ENCODE measurements at places on chromosomes 1 and 21.

DNA sequence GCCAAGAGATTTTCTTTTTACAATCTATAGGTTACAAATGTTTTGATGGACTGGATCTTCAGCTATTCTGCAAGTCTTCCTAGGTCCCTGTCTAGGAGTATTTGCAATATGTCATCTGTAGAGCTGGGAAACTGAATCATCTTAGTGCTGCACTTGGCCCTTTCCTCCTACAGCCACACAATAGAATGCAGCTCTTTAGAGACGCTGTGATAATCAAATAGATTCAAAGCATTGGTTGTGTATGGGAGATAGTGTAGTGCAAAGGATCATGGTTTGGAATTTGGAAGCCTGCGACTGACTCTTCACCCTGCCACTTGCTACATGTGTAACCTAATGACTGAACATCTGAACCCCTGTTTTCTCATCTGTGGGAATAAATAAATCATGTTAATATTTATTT, 93.7 kb downstream of the AK5 start:
- DNase-seq, result no peak

GRCh38 chr1:111585447-111586086, 34.0 kb upstream of the RAP1A start:
- no peak for DNase-seq

- no peak for DNase-seq
Observed at GRCh38 chr1:52653207-52653849, 20.4 kb downstream of the SHISAL2A start.

DNA sequence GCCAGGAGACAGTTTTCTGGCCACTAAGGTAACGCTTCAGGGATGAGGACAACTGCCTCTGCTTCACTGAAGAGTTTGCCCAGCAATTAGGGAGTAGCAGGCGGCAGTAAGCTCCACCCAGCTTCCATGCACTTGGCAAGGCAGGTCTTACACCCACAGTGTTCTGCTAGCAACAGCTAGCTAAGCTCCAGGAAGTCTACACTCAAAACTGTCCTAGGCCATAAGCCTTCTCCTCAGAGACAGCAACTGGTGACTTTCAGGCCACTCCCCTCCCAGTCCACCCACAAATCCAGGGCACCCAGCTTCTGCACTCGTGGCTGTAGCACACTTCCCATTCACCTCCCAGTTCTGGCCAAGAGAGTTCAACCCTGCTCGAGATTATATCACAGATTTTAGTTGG, 47.3 kb downstream of the KMO start:
- no peak for DNase-seq

GRCh38 chr1:152533327-152533938, 19.2 kb downstream of the CRCT1 start:
- peak; percentile 26 for DNase-seq

DNA sequence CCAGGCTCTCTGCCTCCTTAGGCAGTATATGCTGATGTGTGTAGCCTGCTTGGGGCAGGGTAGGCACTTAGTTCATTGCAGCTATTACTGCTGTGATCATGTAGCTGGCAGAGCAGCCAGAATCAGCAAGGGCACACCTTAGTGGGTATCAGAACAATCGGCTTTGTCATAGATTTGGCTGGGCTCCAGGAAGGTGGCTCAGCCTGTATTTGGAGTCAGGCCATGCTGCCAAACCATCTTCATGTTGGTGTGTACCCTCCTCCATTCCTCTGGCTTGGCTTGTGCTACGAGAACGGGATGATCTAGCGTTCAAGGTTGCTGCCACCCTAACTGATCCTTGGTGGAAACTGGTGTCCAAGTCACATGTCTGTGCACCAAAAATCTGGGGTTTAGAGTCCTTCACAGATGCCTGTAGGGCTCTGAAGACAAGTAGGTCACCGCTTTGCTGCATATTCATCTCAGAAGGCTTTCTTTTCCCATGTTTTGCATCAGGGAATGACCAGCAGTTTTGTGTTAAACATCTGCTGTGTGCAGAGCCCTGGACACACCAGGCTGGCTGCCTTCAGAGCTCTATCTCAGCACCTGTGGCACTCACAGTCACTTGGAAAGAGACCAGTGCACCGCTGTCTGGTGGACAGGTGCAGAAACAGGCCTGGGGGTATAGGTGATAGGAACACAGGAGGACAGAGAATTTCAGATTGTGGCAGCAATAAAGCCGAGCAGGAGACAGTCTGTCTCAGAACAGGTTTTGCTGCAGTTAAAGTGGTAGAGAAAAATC, 23.7 kb downstream of the VANGL1 start:
- DNase-seq, result no peak

DNA sequence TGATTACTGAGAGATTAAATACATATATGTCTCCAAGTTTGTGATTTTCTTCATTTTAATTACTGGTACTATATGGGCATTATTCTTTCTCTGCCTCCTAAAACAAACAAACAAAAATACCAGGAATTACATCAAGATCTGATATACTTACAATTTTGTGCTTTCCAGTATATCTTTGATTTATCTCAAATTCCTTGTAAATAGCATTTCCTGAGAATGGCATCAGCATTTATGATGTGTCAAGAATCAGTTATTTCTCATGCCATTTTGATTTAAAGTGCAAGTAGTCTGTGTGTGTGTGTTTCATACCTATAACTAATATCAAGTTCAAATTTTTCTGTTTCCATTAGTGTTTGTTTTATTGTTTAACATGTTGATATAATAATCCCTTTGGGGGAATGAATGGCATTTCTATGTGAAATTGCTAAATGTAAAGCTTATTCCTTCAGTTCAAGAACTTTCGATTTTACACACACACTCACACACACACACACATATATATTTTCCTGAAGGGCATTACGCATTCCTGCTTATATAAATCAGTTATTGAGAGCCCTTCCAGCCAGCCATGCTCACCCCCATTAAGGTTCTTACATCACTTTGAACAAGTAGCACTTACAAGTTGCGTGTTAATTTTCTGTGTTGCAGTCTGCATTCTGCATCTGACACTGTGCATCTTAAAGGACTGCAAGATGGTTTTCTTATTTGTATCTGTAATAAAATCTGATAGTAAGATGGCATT, 102.7 kb downstream of the NEK7 start:
- no peak for DNase-seq

DNA sequence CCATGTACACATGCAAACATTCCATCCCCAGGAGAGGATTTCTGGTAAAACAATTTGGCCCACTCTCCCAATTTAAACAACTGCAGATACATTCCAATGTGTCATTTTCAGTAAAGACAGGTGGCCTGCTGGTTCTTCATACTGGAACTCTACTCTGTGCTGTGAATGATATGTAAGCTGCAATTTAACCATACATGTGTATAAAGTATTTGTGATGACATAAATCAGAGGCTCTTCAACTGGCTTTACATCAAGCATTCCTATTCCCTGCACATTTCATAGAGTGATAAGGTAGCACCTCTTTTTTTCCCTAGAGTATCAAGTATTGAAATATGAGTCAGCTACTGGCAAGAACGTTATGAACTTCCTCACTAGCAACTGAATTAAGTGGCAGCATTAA, 649.5 kb upstream of the ADGRL2 start:
- DNase-seq, result no peak

- DNase-seq, result no peak
Observed at GRCh38 chr21:45972716-45973474, 8.7 kb upstream of the COL6A1 start.

GRCh38 chr21:37220433-37220980, 46.6 kb downstream of the VPS26C start:
- peak; percentile 22 for DNase-seq

DNA sequence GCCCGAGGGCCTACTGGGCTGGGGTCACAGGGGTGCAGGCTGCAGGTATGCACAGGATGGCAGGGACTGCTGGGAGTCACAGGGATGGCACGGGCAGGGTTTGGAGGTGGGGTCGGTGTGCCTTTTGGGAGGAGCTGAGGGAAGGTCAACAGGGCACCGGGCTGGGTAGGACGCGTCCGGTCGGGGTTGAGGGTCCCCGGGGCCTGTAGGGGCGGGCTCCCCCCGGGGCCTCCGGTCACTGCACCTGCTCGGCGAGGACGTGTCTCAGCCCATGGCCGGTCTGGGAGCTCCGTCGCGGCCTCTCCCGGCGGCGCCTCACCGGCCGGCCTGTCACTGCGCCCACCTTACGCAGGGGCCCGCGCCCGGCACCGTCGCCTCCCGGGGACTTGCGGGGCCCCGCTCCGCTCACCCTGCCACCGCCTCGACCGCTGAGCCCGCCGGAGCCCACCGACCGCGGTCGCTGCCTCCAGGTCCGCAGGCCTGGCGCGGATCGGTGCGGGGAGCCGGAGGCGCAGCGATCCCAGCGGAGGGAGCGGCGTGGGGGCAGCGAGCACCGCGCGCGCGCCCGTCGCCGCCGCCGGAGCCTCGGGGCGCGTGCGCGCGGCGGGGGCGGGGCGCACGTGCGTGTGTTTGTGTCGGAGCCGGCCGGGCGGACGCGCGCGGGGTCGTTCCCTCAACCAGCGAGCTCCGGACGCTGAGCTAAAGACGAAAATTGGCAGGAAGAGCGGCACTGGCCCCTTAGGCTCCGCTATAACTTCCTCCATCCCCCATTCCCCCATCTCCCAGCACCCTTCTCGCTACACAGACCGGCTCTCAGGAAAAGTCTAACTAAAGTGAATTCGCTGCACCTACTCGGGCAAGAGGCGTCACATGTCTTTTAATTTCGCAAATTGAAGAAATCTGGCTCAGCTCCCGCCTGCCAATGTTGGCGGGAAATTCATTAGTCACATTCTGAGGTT, at the start of gene AMIGO1:
Gene AMIGO1, minus strand, starts transcription at position 552 of the 959 bp plus-strand sequence. CDS start 815 bp downstream, outside the sequence.
- no peak for DNase-seq

DNA sequence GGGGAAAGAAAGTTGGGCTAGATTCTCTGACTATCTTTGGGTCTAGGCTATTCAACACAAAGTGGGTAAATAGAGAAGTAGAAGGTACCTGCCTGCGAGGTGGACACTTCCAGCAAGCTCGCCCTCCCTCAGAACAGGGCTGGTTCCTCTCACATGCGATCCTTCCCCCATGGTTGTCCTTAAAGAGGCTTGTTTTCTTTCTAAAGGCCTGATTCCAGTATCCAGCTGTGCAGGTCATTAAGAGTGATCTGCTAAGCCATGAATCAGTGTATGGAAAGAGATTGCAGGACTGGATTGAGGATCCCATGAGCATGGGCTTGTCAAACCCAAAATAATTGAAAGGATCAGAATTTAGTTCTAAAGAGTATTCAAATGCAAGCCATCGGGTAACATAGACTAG, 189.0 kb downstream of the URB2 start:
- DNase-seq, result no peak

GRCh38 chr1:161001525-161001924, 19.4 kb downstream of the F11R start:
- DNase-seq, result no peak

GRCh38 chr1:209042413-209042812, 541.1 kb upstream of the CAMK1G start:
- no peak for DNase-seq

GRCh38 chr1:180231936-180232335, 1.9 kb downstream of the LHX4 start:
- no peak for DNase-seq

GRCh38 chr1:165925498-165926079, 98.2 kb downstream of the UCK2 start:
- DNase-seq, result no peak

DNA sequence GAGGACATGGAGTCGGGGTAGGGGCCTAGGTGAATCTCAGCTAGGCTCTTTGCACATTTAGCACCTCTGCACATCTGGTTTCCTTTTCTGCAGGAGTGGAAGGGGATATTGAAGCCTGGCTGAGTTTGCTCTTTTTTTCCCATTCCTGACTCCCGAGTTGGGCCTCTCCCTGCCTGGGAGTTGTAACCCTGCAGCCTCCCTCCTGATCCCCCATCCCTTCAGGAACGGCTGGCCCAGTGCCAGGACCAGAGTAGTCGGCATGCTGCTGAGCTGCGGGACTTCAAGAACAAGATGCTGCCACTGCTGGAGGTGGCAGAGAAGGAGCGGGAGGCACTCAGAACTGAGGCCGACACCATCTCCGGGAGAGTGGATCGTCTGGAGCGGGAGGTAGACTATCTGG, 836 bp downstream of the OLFML3 start:
- DNase-seq, result no peak

GRCh38 chr1:91075233-91076135, 53.6 kb upstream of the ZNF644 start:
- DNase-seq, result no peak

- no peak for DNase-seq
Observed at GRCh38 chr1:217554849-217555248, 76.0 kb downstream of the GPATCH2 start.

DNA sequence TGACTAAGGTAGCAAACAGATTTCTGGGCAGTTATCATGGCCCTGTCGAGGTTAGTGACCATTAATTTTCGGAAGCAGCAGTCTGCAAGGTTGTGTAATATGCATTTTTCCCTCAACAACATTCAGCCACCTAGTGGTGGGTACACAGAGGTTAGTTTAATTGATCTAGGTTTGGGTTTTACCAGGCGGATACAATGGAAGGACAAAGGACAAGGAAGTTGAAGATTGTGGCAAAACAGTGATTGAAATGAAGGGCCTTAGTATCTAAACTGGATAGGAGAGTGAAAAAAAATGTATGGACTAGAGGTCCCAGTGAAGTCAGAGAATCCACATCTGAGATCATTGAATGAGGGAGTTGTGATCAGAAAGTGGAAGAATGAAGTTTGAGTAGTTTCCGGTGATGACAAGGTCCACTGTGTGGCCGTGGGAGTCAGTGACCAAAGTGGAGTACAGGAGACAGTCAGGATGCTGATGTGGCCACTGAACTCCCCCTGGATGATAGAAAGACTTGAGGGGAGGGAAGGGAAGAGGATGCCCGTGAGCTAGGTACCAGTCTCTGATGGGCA, 2.8 kb downstream of the ARMH1 start:
- DNase-seq, result no peak

GRCh38 chr1:176843352-176844297, 320.9 kb downstream of the ASTN1 start:
- DNase-seq, result no peak

DNA sequence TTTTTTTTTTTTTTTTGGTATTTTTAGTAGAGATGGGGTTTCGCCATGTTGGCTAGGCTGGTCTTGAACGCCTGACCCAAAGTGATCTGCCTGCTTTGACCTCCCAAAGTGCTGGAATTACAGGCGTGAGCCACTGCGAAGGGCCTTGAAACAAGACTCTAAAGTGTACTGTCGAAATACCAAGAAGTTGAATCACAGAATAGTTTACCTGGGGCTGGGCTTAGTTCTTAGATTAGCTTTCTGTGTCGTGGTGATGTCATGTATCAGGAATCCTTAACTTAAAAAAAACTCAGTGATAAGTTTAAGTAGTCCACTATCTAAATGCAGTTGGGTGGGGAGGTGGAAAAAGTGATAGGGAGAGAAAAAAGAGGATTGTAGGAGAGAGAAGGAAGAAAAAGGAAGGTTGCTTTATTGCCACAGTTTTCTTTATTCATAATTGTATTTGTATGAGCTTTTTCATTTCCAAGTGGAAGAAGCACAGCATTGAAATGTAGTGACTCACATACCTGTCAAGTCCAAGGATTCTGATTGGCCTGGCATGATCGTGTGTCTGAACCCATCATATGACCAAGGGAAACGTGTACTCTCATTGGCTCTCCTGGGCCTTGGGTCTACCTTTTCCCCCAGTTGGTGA, 13.4 kb downstream of the ITSN1 start:
- DNase-seq, result no peak

DNA sequence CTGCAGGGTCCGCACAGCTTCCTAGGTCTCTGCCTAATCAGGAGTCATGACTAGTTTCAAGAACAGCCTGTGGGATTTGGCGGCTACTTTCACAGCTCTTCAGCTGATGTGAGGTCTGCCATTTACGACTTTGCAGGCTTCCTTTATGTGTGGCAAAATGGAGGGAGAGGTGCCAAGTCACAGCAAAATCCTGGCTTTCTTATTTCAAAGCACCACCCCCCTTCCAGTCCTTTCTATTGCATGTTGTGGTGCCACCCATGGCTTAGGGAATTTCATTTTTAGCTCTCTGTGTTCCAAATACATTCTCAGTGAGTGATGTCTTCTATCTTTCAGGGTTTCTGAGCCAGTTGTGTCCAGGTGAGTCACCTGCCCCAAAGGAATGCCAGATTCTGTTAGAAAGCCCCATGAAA, 75.1 kb upstream of the WLS start:
- DNase-seq, result no peak
